AG04449 (cell line): ENCODE measurements at places on chromosomes 5 and 9.
A peak's percentile ranks its signal among the peaks of the same experiment; 100 is the strongest.

DNA sequence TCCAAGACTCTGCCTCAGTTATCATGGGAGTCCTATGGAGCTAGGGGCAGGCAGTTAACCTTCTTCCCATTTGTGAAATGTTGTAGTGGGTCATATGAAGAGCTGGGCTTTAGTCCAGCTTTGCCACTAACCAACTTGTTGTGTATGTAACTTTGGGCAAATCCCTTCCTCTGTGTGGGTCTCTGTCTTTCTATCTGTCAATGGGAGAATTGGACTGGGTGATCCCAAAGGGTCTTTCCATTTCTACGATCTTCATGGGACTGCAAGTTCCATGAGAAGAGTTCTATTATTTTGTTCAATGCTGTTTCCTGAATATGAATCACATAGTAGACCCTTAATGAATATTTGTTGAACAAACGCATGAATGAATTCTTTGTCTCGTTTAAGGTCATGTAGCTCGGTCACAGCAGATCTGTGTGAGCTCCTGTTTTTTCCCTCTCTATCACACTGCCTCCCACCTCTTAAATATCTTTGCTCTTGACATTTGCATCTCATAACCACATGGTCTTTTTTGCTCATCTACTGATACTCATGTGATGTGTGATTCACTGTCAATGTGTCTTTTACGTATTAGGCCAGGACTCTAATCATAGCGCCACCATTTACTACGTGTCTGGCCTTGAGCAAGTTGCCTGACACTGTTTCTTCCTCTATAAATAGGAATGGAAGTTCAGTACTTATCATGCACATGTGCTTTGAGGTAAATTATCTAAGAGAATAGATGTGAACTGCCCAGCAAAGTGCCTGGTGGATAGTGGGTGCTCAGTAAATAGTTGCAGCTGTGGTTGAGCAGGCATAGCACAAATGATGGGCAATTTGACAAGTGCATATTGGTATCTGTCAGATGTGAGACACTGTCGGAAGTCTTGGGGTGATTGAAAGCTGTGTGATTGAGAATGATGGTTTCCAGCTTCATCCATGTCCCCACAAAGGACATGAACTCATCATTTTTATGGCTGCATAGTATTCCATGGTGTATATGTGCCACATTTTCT lies 37.4 kb downstream of the PTTG1 start:
- no peak for DNase-seq

- no peak for DNase-seq
Observed at GRCh38 chr5:57097526-57097925, 76.3 kb upstream of the GPBP1 start.

DNA sequence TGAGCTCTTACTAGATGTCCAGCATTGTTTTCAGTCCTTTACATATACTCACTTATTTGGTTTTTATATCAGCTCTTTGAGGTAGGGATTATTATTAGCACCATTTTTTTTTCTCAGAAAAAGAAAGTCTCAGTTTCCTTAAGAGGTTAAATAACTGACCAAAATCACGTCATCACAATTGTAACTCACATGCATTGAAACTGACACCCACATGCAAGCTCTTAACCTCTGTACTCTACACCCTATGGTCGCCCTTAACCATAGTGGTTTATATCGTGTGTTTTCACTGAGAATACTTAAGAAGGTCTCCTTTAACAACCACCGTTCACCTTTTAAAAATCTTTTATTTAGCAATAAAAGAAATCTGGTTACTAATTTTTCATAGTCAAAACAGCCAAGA lies 61.0 kb downstream of the PRDM6 start:
- DNase-seq, result no peak

GRCh38 chr9:110874963-110875674 lies 163.2 kb downstream of the LPAR1 start:
- no peak for DNase-seq

GRCh38 chr5:73337586-73338255 lies 110.9 kb downstream of the FOXD1 start:
- DNase-seq, result no peak

DNA sequence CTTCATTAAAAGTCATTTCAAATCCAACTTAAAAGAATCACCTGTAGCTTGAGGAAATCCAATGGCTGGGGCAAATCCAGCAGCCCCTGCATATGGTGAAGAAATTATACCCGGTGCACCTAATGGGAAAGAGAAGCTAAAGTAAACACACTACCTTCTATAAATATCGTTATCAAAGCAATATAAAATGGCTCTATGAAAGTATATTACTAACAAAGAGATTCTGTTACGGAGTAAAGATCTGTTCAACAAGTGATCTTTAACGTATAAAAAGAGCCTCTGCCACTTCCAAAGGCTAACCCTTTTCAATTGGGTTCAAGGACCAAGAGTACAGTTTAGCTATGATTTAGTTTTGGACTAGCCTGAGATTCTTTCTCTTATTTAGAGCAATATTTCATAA lies 59.7 kb upstream of the SUSD1 start:
- no peak for DNase-seq

DNA sequence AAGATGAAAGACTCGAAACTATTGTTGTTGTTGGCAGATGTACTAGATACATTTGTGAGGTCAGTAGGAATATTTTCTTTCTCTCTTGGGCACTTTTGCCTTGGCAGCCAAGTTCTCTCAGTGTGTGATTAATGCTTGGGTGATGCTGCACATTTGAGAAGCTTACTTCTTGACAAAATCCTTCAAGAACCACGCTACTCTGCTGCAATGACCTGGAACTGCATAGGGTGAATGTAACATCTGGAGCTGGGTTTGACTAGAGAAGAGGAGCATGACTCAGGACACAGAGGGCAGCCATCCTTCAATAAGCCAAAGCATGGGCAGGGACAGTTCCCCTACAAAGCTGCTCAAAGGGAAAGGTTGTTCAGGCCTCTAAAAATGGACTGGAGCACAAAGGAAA lies 75.5 kb upstream of the PUM3 start:
- DNase-seq, result peak; percentile 23

DNA sequence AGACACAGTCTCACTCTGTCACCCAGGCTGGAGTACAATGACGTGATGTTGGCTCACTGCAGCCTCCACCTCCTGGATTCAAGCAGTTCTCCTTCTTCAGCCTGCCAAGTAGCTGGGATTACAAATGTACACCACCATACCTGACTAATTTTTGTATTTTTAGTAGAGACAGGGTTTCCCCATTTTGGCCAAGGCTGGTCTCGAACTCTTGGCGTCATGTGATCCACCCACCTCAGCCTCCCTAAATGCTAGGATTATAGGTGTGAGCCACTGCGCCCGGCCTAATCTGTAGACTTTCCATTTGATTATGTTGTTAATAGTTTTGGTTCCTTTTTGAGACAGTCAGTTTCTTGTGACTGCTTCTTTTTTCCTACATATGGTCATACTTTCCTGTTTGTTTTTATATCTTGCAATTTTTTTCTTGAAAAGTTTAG lies 31.0 kb downstream of the MTREX start:
- DNase-seq, result no peak

- DNase-seq, result no peak
Observed at GRCh38 chr5:155587458-155587857, 573.9 kb downstream of the KIF4B start.

DNA sequence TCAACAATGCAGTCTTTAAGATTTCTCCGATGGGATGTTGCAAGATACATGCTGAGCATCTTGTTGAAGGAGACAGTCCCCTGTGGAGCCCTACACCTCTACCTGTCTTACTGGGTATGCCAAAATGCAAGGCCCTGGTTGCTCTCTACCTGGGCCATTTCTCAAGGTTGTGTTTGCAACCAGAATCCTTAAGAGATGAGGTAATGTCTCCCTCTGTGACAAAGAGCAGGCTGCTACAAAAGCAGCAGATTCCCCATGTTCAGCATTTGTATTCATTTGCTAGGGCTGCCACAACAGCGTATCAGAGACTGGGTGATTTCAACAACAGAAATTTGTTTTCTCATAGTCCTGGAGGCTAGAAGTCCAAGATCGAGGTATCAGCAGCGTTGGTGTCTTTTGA lies 138.4 kb upstream of the RPS23 start:
- DNase-seq, result no peak

- no peak for DNase-seq
Observed at GRCh38 chr5:170451747-170452365, 52.0 kb upstream of the KCNIP1 start.

GRCh38 chr9:79574781-79575180 lies 3.0 kb downstream of the TLE4 start:
- no peak for DNase-seq

DNA sequence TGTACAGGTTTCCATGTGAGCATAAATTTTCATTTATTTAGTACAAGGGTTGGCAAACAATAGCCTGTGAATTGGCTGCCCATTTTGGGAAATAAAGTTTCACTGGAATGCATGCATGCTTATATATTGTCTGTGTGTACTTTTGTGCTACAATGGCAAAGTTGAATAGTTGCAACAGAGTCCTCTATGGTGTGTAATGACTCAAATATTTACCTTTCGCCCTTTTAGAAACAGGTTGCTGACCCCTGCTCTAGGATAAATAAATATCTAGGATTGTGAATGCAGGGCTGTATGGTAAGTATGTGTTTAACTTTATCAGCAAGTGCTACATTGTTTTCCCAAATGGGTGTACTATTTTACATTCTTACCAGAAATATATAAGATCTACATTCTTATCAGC lies 47.2 kb downstream of the XRCC4 start:
- DNase-seq, result no peak

GRCh38 chr5:96733771-96734500 lies 71.8 kb downstream of the CAST start:
- DNase-seq, result no peak

GRCh38 chr9:138006576-138007233 lies 129.1 kb downstream of the CACNA1B start:
- no peak for DNase-seq

DNA sequence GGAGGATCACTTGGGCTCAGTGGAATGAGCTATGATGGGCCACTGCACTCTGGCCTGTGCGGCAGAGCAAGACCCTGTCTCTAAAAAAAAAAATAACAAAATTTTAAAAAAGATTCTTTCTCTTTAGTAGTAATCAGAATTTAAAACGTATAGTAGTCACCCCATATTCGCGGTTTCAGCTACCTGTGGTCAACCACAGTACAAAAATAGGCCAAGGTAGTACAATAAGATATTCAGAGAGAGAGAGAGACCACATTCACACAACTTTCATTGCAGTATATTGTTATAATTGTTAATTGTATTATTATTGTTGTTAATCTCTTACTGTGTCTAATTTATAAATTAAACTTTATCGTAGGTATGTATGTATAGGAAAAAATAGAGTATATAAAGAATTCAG lies 18.7 kb downstream of the INIP start:
- no peak for DNase-seq

- DNase-seq, result no peak
Observed at GRCh38 chr9:74277532-74277931, 219.6 kb upstream of the RORB start.

DNA sequence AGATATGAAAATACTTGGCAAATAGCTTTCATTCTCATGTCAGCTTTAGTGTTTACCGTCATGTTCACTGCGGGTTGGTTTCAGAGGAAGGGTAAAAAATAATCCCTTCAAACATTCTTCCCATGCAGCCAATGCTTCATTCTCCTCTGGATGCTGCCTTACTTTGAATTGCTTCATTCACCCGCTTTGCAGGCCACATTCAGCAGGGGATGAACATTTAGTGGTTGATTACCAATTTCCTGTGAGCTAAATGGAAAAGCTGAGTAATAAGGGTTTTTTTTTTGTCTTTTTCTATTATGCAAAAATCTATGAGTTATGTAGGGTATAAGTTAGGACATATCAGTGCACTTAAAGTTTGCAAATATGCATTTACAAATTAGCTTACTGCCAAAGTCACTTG lies 96.3 kb upstream of the MEF2C start:
- no peak for DNase-seq

GRCh38 chr5:78968781-78969180 lies 16.3 kb downstream of the ARSB start:
- DNase-seq, result no peak

DNA sequence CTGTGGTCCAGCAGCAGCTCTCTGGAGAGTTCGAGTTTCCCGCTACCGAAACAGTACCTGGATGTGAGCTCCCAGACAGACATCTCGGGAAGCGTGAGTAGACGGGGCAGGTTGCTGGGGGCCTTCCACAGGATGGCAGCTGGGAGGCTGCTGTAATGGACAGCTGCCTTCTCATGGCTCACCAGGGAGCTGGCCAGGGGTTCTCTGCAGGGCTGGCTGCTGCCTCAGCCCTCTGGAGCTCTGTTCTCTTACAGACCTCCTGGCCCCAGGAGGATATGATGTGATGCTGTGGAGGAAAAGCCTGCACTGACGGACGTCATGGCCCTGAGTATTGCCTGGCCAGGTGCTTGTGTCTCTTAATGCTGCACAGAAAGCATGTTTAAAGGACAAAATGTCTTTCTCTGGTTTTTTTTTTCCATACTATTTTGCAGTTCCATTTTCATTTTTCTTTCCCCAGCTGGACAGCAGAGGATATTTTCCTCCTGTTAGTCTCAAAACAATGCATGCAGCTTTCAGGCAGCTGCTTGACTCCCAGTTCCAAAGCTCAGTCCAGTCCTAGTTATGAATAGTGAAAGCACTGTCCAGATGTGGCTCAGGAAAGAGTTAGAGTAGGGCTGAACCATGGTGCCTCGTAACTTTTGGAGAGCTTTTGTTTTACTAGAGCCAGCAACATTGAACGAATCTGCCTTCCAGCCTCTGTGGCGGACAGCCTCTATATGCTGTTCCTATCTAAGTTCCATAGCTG lies 77.5 kb upstream of the RARS1 start:
- DNase-seq, result no peak

GRCh38 chr9:129739432-129739831 lies 13.4 kb downstream of the PTGES start:
- no peak for DNase-seq

GRCh38 chr5:125584140-125584520 lies 837.7 kb upstream of the ZNF608 start:
- no peak for DNase-seq

- no peak for DNase-seq
Observed at GRCh38 chr5:170860818-170861666, 776 bp upstream of the RANBP17 start.

- DNase-seq, result no peak
Observed at GRCh38 chr5:53997736-53998627, 312.4 kb downstream of the ARL15 start.
